ENCODE measurements at places on chromosomes 2 and 18.

GRCh38 chr2:212682937-212683336, 144.3 kb upstream of the ERBB4 start:
- DNase-seq = no peak

DNA sequence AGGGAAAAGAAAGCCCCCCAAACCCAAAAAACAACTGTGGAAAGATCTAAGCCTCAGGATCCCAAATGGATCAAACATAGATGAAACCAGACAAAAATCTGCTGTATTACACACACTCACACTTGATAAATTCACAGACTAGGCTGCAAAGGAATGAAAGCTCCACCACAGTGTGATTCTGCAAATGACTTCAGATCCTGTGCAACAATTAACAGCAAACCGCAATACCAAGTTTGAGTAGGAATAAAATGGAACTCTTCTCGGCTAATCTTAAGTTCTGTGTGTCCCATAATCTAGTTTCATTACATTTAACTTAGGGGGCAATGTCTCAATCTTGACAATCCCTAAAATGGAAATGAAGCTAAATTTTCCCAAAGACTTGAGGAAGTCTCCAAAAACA, 11.9 kb downstream of the CLK1 start:
- DNase-seq = no peak

DNA sequence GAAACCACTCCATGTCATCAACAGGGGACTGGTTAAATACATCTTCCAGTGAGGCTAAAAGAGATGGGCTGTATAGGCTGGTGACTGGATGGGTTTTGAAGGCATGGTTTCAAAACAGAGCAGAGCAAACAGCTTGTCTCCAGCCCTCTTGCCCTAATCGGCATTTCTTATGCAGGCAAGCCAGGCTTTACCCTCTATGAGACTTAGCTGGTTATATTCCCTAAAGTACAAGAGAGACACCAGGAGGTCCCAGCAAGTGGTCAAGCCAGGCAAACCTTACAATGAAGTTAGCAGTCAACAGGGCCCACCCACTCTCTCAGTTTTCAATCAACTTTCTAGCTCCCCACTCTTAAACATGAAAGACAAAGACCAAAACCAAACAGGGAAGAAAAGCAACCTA, 19.0 kb downstream of the OSBPL1A start:
- DNase-seq = no peak

DNA sequence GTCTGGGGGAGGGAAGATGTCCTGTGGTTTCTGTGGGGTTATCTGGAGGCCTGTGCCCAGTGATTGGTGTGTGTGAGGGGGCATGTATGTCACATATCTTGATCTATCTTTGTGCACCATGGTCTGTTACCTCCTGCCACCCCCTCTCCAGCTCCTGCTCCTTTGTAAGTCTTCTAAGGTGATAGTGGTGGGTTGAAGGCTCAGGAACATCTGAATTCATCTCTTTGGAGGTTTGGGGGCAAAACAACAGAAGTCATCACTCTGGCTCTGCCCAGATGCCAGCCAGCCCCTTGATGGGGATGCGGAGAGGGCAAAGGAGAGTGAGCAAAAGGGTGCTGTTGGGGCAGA, 2.7 kb upstream of the WNT6 start:
- no peak for DNase-seq

DNA sequence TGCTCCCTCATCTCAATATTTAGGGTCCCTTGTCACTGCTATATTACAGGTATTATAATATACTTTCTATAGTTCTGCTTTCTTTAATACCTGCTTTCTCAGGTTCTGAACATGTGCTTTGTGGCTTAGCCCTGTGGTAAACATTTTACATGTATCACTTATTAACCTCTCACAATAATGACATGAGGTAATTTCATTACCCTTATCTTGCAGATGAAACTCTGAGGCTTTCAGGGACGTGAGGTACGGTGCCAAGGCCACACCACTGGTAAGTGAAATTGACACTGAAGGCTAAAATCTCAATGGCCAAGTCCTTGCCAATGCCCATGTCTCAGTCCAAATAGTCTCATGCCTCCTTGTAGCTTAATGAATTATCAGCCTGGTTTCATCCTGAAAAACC, 21.7 kb downstream of the LINC00305 start:
- DNase-seq = no peak

DNA sequence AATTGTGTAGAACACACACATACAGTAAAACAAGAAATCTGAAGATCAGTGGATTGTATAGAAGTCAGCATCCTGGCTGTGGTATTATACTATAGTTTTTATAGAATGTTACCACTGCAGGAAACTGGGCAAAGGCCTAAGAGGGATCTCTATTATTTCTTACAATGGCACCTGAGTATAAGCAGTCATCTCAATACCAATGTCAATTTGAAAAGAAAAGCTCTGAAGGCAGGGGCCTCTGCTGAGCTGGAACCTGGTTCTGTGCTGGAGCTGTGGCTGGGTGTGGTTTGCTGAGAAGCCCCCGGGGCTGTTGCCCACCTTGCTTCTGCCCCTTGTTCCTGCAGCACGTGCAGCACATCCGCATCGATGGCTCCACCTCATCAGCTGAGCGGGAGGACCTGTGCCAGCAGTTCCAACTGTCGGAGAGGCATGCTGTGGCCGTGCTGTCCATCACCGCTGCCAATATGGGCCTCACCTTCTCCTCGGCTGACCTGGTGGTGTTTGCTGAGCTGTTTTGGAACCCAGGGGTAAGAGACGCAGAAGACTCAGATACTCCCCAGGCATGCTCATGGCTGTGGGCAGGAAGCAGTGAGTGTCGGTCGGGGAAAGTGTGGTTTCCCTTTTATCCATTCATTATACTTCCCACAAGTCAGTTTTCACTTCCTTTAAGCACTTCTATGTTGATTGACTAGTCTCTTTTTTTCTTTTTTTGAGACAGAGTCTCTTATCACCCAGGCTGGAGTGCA, 23.5 kb upstream of the RPL37A start:
- no peak for DNase-seq

- DNase-seq = no peak
Measured at GRCh38 chr18:75207310-75208154, 1.4 kb downstream of the PTGR3 start.

Measured in fibroblast of skin of left biceps (primary cell).